ENCODE measurements at places on chromosomes 7 and 10. TPM values are rescaled to one million over a fixed set of nuclear protein-coding genes. Genes with fewer than 3 reads are reported as not detected.

- no peak for DNase-seq
Measured at GRCh38 chr7:19762631-19763030, 10.8 kb downstream of the TMEM196 start.

The CRHR2 gene
- not detected for total RNA-seq

- no peak for DNase-seq
Measured at GRCh38 chr10:70096016-70096704, 36.5 kb downstream of the AIFM2 start.

The BTBD16 gene
- 0.14 TPM for total RNA-seq

DNA sequence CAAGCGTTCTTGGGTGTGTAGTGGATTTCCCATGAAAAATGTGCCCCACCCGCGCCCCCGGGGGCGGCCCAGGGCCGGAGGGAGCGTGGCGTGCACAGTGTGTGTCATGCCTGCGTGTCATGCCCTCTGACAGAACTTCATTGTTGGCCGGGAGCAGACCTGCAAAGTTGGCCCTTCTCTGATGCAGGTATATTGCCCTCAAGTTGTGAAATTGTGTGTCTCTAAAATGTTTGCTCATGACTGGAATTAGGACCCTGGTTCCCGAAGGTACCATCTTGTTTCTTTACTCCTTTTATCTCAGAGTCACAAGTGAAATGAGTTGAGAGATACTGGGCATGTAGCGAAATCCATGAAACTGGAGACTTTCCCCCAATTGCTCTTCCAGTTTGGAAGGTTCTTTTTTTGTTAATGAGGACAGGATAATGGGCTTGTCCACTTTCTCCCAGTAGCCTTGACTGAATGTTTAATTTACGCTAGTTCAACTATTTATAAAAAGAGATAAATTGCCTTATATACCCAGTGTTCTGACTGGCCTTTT, 26.2 kb downstream of the ADK start:
- DNase-seq, result peak; percentile 24

- no peak for DNase-seq
Measured at GRCh38 chr10:22617516-22617915, 96.9 kb downstream of the PIP4K2A start.

The SUN3 gene
- total RNA-seq, result not detected

The IFIT5 gene
- 33.5 TPM for total RNA-seq

The LEP gene
- total RNA-seq, result not detected

- no peak for DNase-seq
Measured at GRCh38 chr10:46548498-46549090, 7.9 kb downstream of the GPRIN2 start.

DNA sequence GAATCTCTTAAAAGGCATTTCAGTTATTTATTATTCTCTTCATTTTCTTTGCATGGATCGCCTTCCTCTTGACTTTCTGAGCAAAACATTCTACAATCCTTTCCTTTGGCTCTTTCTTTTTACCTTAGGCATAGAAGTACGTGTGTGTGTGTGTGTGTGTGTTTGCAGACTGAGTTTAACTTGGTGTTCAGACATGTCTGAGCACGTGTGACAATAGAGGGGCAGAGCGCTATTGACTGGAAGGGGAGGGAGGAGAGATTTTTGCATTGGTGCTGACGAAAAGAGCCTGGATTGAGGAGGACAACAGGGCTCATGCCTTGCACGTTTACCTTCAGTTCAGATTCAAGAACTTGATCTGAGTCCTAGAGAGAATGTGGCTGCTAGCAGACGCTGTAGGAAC, 129.8 kb downstream of the SEC23IP start:
- DNase-seq, result no peak

DNA sequence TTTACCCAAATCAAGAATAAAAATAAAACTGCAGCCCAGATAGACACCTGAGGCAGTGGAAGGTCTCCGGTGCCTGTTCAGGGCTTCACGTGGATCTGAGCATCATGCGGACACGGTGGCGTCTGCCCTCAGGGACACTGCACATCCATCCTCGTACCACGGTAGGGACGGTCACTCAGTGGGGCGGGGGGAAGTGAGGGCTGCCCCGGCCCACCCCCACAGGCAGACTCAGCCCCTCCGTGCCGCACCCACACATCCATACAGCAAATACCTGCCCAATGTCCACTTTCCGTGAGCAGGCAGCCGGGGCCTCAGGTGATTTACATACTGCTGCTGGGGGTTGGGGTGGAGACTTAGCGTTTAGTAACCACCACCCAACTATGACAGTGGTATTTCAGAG, 207.8 kb downstream of the DIP2C start:
- no peak for DNase-seq

DNA sequence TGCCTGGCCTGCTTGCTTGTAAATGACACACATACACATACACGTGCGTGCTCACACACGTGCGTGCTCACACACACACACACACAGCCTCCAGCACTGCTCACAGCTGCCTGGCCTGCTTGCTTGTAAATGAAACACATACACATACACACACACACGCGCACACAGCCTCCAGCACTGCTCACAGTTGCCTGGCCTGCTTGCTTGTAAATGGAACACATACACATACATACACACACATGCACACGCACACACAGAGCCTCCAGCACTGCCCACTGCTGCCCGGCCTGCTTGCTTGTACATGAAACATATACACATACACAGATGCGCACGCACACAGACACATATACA, 397.2 kb downstream of the PLXNA4 start:
- DNase-seq, result no peak

DNA sequence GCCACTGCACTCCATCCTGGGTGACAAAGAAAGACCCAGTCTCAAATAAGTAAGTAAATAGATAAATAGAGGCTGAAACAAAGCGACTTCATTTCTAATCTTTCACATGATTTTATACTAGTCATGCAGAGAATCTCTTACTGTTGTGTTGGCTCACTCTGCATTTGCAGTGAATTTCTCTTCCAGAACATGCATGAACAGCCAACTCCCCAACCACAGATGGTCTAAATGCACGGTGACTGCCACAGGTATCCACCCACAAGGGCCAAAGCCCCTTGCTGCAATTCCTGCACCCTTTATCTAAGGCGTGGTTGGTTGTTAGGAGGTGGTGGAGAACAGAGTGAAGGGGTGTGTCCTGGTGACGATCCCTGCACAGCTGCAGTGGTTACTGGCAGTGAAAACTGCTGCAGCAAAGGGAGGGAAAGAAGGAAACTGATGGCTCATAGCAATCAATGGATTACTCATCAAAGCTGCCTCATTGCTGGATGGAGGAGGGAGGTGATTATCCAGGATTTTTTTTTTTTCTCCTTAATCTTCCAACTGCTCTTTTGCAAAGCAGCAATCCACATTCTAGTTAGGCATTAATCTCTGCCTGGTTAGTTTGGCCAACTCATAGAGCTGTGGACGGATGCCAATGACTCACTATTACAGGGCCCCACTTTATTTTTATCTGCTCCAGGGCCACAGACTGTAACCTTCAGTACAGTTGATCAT, 50.6 kb downstream of the PRTFDC1 start:
- DNase-seq, result peak; percentile 54

DNA sequence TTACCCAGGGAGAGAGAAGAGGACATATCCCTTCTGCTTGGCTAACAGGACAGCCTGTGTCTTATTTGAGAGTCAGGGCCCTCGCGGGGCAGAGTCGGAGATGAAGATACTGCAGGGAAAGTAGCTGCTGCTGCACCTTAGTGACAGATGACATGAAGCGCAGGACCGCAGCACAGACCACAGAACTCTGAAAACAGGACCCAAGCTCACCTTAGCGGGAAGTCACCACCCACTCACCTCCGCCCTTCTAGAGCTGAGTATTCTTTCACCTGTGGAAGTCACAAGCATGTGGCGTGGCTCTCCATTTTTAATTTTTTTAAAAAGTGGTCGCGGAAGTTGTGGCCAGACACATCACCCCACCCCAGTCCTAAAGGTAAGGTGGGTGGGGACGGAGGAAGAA, 191.4 kb downstream of the FAM107B start:
- DNase-seq, result no peak

DNA sequence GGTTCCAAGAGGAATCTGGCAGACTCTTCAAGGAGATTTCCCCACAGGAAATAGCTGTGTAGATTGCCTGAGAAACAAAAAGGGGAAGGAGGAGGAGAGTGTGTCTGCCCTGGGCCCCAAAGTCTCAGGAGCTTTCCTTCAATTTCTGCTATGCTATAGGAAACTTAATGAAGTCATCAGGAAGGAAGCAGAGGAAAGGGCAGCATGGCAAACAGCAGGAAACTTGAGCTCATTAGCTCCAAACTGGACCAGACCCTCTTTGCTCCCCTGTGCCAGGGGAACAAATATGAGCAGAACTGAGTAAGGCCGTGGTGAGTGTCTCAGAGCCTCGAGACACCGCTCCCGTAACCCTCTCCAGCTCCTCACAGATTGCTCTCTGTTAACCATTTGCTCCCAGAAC, 4.8 kb upstream of the KCNIP2 start:
- DNase-seq, result no peak

GRCh38 chr10:78634835-78635234, 433.9 kb upstream of the ZMIZ1 start:
- DNase-seq, result no peak

- DNase-seq, result peak; percentile 18
Measured at GRCh38 chr10:55631071-55631654, 729.9 kb downstream of the ZWINT start.

GRCh38 chr10:78717200-78717599, 351.6 kb upstream of the ZMIZ1 start:
- no peak for DNase-seq

GRCh38 chr10:65786279-65786678, 1139.6 kb upstream of the LRRTM3 start:
- no peak for DNase-seq

DNA sequence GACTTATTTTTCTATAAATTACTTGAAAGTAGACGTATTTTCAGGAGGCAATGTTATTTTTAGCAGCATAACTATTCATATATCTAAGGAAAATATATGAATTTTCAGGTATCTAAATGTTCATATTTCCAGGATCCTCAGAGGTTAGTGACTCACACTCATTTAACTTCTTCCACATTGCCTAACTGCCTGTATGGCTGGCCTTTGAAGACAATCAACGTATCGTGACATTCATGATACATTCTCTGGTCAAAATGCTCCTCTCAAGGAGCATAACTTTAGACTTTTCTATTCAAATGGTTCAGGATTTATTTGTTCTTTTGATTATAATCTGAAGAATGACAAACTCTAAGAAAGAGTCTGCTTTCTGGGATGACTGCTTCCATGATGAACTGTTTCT, 89.3 kb downstream of the SEMA3C start:
- no peak for DNase-seq

The TRIM73 gene
- total RNA-seq, result under 0.01 TPM

DNA sequence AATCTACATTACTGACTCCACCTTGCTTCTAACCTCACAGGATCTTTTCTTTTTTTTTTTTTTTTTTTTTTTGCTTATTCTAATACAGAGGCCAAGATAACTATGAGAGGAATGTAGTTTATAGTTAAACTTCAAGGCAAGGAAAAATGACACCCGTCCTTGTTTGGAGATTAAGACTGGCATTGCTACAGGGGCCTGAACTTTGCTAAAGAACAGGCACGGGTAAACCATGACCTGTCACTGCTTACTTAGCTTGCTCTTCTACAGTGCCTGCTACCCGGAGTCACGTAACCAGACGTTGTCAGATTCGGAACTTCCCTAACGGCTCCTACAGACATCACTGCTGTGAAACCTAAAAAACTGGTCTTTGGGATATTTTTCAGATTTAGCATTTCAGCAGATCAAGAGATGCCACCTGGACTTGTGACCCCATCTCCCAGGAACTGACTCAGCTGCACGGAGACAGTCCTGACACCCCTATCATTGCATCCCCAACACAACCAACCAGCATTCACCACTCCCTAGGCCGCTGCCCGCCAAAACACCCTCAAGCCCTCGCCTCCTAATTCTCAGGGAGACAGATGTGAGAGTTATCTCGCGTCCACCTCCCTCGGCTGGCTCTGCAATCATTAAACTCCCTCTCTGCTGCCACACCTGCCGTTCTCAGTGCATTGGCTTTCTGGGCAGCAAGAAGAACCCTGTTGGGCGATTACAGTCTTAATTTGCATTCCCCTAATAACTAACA, 27.5 kb downstream of the MAD1L1 start:
- no peak for DNase-seq

DNA sequence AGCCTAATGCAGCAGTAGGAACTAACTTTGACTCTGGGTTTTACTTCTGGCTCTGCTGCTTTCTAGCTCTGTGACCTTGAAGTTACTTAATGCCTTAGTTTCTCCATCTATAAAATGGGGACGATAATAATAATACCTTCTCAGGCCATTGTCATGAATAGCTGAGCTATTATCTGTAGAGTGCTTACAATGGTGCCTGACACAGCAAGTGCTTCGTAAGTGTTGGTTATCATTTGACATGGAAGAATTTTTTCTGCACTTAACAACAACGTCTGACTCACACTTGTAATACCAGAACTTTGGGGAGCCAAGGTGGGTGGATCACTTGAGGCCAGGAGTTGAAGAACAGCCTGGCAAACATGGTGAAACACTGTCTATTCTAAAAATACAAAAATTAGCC, 140.5 kb downstream of the ARL4A start:
- no peak for DNase-seq

- no peak for DNase-seq
Measured at GRCh38 chr10:86261941-86262687, 104.5 kb downstream of the GRID1 start.

GRCh38 chr7:43639858-43640491, 57.1 kb downstream of the STK17A start:
- DNase-seq, result no peak

DNA sequence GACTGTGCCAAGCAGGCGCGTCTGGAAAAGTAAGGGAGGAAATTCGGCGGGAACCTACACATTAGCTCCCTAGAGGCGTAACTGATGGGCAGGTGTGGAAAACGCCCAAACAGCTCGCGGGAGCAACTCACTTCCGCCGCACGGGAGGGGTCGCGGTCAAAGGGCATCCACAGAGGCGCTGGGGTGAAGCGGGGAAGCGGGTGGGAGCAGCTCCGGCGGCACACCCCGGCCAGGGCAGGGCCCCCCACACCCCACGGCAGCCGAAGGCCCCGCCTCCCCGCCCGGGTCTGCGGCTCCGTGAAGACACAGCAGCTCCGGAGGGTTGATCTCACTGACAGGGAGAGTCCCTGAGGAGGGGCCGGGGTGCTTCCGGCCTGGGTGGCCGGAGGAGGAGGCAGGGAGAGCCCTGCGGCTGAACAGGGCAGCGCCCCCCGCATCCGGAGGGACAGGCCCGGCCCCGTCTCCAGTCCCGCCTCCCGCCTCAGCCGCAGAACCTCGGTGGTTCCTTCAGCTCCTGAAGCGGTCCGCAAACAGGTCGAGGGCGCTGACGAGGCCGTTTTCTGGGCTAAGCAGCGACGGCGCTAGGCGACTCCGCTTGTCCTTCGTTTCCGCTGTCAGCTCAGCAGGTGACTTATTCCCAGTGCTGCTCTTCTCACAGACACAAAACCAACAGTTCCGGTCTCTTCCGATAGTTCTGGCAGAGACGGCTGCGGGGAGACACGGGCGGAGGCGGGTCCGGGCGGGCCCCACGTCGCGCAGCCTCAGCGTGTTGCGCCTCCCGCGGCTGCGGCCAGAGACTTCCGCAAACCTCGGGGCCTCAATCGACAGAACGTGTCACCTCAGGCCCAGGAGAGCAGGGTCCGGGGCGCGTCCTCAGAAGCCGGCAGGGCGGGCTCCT, 276.1 kb downstream of the DNAJB6 start:
- no peak for DNase-seq

GRCh38 chr7:105512926-105513526, 9.0 kb downstream of the PUS7 start:
- no peak for DNase-seq

The HOXA11 gene
- 63.5 TPM for total RNA-seq

Data from uterus (tissue), 4 donors.